AG04449 (cell line): ENCODE measurements at places on chromosomes 13 and 19.

DNA sequence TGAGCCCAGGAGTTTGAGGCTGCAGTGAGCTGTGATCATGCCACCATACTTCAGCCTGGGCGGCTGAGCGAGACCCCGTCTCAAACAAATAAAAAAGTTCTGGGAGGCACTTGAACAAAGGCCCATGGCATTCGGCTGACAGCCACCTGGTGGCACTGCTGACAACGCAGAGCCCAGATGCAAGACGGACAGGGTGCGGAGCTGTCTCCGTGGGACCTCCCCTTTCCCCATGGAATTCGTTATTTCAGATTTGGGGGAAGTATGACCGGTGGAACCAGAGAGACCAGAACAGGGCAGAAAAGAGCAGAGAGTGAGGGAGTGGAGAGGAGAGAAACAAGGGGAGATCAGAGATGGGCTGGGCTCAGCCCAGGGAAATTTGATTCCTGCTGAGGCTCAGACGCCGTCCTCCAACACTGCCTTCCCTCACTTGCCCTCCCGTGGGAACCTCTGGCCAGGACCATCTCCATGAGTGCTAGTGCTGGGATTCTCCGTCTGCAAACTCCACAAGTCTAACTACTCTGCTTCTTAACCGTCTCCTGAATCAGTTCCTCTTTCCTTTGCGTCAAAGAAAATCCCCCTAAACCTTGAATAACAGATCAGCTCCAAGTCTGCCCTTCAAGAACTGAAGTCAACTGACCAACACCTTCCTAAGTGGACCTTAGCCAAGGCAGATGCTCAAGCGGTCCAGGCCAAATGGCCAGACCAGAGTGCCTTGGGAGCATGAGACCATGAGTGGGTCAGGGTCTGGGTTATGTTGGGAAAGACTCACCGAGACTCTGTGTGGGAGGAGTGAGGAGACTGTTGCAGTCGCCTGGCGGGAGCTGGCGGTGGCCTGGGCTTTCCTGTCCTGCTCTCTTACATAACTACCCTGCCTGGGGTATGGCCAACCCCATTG is 11.9 kb upstream of the ATF5 start:
- no peak for DNase-seq

DNA sequence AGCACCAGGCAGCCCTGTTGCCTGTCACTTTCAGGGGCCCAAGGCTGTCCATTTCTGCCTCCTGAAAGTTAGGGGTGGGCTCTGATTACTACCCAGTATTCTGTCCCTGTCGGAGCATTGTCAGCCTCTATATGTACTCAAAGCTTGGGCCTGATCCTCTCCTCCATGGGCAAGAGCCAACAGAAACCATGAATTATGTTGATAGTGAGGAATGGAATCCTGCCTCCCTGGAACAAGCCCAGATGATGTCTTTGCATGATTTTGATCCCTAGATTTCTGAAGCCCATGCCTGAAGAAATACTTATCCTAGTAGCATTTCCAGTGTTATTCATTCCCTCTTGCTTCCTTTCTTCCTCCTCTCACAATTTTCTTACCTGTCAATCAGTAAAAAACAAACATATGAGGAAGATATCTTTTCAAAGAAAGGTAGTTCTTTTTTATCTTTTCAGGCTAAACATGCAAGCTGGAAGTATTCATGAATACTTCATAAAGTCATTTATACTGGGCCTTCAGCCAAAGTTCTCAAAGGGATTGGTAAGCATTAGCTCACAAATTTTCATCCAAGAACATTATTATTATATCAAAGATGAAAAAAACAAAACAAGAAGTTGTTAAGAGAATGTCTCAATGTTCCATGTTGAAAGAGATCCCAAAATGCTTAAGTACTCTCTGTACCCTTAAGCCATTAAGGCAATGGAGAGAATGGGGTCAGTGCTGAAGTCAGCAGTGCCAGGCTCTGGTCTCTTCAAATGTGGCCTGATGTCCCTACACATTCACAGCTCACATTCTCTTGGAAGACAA is 171.7 kb downstream of the NHLRC3 start:
- DNase-seq: peak; percentile 5

- no peak for DNase-seq
Observed at GRCh38 chr13:30718661-30719524, 16.4 kb upstream of the ALOX5AP start.

- DNase-seq: no peak
Observed at GRCh38 chr13:39605677-39606320, 2.8 kb upstream of the LHFPL6 start.

DNA sequence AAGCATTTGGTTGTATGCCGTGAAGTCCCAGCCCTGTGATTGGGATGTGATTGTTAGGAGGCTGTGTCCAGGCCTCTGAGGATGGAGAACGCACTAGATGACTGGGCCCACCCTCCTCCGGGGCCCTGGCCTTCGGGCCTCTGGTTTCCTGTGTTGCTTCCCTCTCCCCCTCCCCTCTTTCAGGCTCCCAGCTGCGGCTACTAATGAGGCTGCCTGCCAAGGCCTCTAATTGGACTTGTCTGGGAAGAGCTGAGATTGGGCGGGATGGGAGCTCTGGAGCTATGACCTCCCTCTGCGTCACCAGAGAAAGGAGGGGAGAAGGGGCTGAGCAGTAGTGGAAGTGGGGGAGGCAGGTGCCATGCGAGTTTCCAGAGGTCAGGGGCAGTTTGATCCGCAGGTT is 9.9 kb downstream of the PTH2 start:
- no peak for DNase-seq

- DNase-seq: no peak
Observed at GRCh38 chr19:7701049-7701653, 780 bp downstream of the FCER2 start.

DNA sequence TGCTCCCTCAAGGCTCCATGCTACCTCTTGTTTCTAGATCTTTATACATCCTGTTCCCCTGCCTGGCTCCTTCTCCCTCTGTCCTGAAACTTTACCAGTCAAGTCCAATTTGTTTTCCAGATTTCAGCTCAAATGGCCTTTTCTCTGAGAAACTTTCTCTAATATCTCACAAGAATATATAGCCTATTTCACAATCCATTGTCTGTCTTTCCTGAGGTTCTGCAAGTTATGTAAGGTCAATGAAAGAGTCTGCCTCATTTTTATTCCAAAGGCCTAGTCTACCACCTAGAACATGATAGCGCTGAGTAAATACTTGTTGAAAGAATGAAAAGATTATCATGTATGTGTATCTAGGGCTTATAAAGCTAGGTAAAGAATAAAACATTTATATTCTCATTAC is 348.8 kb downstream of the SPRY2 start:
- no peak for DNase-seq

DNA sequence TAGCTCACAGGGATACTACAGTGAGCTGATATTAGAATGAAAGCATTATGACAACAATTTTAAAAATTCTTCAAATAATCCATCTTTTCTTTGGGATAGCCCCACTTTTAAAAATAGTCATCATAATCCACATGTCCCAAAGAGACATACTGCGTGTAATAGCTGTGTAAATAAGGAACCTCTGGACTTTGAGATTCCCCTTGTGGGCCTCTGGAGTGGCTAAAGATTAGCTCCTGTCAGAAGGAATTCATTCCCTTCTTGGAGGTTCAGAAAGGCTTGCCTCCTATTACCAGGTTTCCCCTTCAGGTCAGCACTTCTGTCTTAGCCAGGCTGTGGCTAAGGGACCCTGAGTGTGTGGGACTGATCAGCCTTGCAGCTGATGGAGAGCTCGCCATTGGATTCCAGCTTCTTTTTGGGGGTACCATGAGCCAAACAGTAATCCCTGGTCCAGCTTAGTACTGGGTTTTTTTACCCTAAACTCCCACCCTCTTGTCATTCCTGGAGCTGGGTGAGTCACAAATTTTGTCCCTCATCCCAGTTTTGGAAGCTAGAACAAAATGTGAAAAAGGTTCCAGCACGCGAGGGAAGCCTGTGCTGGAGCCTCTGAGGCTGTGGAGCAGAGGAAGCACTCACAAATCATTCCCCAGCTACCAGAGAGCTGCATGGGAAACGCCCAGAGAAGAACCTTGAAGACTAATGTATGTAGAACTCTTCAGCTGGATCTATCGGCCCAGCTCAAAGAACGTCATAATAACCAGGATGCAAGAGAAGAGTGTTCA is 96.7 kb downstream of the RNASEH2B start:
- DNase-seq: no peak

DNA sequence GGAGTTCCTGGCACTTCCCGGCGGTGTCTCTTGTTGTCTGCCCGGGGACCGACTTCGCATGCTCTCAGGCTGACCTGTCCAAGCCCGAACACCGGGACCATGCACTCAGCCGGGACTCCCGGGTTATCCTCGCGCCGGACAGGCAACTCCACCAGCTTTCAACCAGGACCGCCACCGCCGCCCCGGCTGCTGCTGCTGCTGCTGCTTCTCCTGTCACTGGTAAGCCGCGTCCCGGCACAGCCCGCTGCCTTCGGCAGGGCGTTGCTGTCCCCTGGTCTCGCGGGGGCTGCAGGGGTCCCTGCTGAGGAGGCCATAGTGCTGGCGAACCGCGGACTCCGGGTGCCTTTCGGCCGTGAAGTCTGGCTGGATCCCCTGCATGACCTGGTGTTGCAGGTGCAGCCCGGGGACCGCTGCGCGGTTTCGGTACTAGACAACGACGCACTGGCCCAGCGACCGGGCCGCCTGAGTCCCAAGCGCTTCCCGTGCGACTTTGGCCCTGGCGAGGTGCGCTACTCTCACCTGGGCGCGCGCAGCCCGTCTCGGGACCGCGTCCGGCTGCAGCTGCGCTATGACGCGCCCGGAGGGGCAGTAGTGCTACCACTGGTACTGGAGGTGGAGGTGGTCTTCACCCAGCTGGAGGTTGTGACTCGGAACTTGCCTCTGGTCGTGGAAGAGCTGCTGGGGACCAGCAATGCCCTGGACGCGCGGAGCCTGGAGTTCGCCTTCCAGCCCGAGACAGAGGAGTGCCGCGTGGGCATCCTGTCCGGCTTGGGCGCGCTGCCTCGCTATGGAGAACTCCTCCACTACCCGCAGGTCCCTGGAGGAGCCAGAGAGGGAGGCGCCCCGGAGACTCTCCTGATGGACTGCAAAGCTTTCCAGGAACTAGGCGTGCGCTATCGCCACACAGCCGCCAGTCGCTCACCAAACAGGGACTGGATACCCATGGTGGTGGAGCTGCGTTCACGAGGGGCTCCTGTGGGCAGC is 661 bp downstream of the FREM2 start:
- no peak for DNase-seq

DNA sequence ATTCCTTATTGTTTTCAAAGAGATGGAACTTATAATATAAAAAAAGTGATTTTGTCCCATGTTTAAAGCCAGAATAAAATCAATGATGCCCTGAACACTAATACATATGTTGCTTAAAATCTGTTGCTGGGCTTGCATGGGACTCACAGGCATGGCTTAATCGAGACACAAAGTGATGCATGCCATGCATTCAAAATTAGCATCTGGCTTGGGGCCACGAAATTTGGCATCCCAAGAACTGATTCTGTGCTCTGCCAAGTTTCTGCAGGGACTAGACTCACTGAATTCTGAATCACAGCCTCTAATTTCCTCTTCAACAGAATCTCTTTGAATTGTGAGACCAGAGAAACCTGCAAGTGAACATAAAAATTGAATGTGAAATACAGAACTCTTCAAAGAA is 109.2 kb downstream of the PCDH17 start:
- no peak for DNase-seq

DNA sequence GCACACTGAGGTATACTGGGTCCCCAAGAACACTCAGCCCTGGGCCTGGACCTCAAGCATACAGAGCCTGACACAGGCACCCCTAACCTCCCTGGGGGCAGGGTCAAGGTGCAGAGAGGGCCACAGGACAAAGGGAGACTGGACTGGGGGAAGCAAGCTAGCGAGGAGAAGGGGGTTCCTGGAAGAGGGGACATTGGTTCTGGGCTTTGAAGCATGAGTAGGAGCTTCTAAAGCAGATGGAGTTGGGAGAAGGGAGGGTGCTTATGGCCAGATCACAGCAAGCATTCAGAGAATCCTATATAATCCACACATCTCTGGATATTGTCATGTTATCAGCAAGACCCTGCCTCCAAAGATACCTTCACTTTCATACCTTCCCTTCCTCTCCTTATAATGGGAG is 3.2 kb downstream of the CIB3 start:
- no peak for DNase-seq

DNA sequence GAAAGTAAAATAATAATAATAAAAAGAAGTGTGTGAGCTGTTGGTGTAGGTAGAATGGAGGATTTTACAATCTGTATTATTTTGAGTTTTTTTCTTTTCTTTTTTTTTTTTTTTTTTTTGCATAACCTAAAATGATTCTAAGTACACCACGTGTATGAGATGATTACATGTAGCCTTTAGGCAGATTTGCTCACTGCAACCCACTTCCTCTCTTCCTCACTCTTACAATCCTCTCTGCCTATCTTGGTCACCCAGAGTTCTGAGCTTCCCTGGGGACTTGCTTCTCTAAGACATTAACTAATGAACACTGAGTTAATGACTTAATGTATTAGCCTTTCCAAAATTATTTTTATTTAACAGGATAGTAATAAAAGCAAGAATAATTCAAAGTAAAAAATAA is 1169.6 kb downstream of the EFNB2 start:
- DNase-seq: no peak

- no peak for DNase-seq
Observed at GRCh38 chr13:97445522-97446187, 11.7 kb downstream of the RAP2A start.

DNA sequence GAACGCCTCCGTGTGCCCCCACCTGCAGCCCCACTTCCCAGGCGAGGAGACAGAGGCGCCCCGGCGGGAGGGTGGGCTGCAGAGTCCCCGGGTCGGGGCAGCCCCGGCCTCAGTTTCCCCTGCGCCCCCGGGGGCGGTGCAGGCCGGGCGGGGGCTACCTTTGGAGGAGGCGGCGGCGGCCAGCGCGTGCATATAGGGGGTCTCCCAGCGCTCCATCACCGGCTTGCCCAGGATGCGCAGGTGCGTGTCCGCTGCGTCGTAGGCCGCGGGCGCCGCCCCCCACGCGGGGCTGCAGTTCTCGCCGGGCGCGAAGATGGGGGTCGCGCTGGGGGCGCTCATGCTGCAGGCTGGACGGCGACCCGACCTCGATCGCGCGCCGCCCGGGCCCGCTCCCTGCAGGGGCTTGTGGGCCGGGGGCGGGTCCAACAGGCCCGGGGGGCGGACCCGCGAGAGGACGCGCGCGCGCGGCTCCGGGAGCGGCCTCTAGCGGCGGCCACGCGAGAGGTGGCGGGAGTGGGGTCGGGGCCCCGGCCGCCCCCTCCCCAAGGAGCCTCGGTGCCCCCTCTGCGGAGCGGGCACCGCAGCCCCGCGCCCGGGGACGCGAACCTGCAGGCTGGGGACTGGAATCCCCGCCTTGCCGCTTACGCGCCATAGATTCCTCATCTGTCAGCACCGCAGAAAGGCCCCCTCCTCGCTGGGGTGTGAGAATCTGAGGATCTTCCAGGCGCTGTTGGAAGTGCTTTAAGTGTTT is at the start of gene GAMT:
Gene GAMT, minus strand, starts transcription at position 405 of the 751 bp plus-strand sequence. Its CDS starts 66 bp downstream, at position 339.
- no peak for DNase-seq
